RCC 7860 (cell line): ENCODE measurements at places on chromosomes 11 and 22.

GRCh38 chr11:111236383-111236782 lies 9.1 kb upstream of the POU2AF2 start:
- no peak for DNase-seq

GRCh38 chr11:134519788-134520187 lies 107.7 kb upstream of the B3GAT1 start:
- no peak for DNase-seq

GRCh38 chr11:76501526-76502202 lies 56.8 kb downstream of the EMSY start:
- no peak for DNase-seq

DNA sequence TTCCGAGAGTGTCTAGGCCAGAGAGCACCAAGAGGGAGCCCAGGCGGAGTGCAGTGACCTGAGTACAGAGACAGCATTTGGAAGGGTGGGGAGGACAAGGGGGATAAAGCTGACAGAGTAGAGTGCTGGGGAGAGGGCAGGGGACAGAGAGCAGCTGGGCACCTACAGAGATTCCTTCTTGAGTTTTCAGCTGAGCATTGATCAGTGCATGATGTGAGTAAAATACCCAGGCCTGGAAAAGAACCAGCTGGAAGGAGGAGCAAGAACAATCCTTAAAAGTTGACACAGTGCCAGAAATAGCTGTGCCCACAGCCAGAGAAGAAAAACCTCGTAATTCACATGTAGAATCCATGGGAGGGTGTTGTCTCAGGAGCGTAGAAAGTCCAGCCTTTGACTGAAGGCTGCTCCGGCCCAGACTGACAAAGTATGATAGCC lies 33.9 kb upstream of the PANX2 start:
- no peak for DNase-seq

GRCh38 chr11:134380229-134380628 lies 31.8 kb downstream of the B3GAT1 start:
- DNase-seq = no peak
